Sigmoid colon (tissue), 7 donors: ENCODE measurements at places on chromosomes 12 and 14. TPM values are rescaled to one million over a fixed set of nuclear protein-coding genes. Genes with fewer than 3 reads are reported as not detected.

DNA sequence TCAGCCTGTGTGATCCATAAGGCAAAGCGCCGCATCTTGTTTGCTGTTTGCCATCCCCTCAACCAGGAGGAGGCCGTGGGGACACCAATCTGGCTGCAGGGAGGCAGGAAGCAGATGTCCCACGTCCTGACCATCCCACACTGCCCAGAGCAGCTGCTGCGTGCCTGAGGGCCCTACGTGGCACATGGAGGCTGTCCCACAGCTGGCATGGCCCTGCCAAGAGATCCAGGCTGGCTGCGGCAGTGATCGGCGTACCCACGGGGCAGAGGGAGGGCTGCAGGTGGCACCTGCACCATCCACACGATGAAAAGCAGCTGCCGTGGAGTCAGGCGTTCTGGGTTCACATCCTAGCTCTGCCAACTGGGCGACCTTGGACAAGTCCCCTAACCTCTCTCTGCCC lies 42.0 kb downstream of the NCOR2 start:
- DNase-seq, result no peak

GRCh38 chr14:58491593-58491992 lies 64.1 kb downstream of the KIAA0586 start:
- no peak for DNase-seq

- DNase-seq, result no peak
These were observed 8.8 kb upstream of the TRAF3 start for GRCh38 chr14:102768223-102769048.

Gene IFI27L2
- total RNA-seq, result 73.4 TPM

Gene PLA2G1B
- total RNA-seq, result not detected

Gene TMEM119
- total RNA-seq, result 7.1 TPM

DNA sequence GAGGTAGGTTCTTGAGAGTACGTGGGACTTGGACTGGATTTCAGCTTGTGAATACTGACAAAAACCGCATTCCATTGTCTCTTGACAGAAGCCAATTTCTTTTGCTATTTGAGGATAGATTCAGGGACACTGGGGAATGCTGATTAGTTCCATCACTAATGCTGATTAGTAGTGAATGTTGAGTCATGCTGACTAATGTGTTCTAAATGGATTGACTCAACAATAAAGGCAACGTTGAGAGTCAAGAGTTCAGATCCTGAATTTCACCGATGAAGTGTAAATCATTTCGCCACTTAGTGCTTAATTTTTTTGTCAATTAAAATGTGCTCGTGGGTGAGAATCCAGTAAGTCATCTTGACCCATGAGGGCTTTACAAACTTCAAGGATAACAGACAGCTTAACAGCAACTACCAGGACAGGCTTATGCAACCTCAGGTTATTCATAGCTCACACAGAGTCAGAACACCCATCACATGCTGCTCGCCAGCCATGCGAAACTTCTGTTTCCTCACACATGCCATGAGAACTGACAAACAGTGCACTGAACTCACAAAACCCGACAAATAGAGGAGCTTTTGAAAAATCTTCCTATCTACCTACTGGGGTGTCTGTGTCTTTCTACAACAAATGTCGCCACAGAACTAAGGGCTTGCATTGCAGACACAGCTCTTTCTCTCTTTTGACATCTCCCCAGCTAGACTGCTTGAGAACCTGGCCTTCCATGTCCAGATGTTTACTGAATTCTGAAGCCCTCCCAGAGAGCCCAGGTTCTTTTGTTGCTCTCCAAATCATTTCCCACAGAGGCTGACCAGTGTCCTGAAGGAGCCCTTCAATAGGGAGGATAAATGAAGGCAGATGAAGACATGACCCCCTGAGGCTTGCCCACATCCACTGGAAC lies 316.4 kb downstream of the ZFP36L1 start:
- peak; percentile 89 for DNase-seq
